ENCODE measurements at places on chromosomes 1 and 21.
A peak's percentile ranks its signal among the peaks of the same experiment; 100 is the strongest.

GRCh38 chr1:173422456-173422976, 54.6 kb upstream of the PRDX6 start:
- no peak for DNase-seq

DNA sequence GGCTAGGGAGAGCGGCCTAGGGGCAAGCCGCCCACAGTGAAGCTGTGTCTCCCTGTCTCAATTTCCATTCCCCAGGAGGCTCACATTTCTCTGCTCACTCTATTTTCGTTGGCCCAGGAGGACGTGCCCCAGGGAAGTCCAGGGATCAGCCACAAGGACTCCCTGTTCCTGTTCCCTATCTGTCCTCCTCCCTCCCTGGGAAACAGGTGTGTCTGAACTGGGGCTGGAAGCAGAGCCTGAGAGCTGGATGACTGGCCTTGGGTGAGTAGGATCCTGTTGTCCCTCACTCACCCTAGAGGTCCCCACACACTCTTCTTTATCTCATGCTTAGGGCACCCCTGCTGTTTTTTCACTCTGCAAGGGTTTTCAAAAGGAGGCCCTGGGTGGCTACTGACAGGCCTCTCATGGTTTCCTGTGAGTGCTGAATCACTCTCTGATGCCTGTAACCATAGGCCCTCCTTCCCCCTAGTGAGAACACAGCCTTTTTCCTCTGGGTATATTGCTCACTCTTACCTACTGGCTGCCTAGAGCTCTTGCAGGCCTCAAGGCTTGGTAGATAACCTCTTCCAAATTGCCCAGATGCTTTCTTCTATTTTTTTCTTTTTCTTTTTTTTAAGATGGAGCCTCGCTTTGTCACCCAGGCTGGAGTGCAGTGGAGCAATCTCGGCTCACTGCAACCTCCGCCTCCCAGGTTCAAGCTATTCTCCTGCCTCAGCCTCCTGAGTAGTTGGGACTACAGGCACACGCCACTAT, 3.3 kb upstream of the UTP11 start:
- no peak for DNase-seq

GRCh38 chr1:175174309-175175102, 18.1 kb downstream of the KIAA0040 start:
- DNase-seq = no peak

DNA sequence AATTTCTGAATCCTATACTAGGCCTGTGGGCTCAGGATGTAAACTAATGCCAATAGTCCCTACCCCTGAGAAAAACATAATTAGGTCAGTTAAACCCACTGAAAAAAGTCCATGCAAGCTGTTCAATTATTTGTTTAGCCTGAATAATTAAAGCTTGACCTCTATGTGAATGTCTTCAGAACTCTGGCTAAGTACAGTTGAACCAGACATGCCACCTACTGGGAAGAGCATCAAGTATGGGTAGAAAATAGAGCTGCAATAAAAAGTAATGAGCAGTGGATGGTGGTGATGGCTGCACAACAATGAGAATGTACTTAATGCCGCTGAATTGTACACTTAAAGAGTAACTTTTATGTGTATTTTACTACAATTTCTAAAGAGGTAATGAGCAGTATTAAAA, 23.6 kb upstream of the SLC19A2 start:
- DNase-seq = no peak

DNA sequence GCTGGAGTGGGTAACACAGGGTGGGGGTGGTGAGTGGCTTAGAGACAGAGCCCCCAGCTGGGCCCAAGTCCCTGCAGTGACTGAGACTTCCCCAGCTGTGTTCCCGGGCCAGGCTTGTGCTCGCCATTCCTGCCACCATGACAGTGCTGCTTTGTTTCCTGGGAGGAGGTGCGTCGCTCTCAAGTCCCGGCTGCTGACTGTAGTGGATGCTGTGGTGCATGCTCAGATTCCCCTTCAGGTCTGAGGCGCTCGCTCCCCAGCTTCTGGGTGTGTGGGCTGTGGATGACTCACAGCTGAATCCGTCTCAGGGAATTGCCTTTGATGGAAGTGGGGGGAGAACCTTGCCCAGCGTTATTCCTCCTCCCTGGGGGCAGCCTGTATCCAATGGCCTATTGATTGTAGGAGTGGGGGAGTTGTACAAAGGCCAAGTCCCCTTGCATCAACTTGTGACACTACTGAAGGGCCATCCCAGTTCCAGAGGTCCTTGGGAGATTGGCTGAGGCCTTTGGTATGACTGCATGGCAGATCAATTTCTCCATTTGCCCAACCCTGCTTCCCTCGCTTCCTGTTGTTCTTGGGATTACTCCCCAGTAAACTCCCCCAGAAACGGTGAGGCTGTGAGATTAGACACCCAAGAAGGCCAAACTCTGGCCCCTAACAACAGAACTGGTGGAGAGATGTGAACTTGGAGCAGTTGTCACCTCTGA, 17.8 kb upstream of the POU3F1 start:
- DNase-seq = no peak

DNA sequence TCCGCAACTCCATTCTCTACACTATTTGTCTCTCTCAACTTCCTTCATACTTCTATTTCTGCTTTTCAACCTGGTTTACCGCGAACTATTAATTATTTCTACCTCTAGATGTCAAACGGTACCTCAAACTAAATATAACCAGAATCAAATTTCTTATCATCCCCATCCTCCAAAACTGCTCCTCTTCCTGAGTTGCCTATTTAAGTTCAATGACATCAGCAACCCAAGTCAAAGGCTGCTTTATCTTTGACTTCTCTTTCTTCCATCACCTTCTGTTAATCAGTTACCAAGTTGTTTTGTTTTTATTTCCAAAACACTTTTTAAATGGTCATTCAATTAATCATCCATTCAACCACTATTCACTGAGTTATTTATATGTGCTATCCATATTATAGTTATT, 171.9 kb downstream of the COL24A1 start:
- DNase-seq = no peak

DNA sequence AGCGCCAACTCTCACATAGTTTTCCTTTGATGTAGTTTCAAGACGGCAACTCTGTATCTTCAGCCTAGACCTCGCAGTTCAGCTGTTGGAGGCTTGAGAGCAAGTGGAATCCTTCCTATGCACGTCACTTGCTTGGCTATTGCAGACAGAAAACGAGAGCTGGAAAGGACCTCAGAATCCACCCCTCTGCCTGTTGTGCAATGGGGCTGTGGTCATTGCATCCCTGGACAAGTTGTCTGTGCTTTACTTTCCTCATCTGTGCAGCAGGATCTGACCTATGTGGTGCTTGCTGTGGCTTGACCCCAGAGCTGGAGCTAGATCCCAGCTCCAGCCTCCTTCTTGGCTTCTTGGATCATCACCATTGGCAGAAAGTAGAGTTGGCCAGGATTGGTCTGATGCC, 50.0 kb upstream of the IGSF21 start:
- DNase-seq = no peak

DNA sequence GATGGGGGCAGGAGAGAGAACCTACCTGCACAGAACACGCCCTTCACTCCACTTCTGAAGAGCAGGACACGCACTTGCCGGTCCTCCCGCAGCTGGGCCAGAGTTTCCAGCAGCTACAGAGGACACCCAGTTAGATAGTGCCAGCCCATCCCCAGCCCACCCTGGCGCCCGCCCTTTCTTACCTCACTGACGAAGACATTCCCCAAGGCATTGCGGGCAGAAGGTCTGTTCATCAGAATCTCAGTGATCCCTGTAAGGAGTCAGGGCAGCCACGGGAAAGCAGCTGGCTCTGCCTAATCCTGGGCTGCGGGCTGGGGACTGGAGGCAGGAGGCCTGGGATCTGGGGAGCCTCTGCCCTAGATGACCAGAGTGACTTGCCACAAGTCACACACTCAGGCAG, 10.0 kb downstream of the ECHDC2 start:
- DNase-seq = no peak

DNA sequence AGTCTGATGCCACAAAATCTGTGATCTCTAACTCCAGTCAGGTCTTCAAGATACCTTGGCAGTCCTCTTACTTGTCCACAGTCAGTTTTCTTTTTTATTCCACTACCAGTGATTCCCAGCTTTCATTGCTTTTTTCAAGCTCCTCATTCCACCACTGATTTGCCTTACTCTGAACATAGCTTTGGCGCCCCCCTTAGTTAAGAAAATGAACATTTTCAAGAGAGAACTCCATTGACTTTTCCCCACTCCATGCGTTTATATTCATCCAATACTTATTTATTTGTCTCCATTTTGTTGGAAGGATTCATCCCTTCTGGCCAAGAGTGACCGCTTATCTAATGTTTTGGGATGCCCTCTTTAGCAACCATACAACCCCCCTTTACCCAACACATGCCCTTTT, 33.9 kb upstream of the IPO9 start:
- no peak for DNase-seq

DNA sequence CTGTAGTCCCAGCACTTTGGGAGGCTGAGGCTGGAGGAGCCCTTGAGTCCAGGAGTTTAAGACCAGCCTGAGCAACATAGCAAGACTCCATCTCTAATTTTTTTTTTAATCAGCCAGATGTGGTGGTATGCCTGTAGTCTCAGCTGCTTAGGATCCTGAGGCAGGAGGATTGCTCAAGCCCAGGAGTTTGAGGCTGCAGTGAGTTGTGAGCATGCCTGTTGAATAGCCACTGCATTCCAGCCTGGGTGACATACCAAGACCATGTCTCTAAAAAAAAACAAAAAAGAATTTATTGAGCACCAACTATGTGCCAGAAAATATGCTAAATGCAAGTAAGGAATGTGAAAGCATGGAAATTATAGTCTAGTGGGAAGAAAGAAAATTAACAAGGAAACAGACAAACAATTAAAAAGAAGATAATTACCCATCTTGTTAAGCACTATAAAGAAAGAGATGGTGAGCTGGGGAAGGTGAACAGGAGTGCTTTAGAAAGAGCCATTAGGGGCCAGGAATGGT, 104.0 kb upstream of the ZNF678 start:
- DNase-seq = no peak

- DNase-seq = no peak
Observed at GRCh38 chr1:3114846-3115245, 45.8 kb downstream of the PRDM16 start.

DNA sequence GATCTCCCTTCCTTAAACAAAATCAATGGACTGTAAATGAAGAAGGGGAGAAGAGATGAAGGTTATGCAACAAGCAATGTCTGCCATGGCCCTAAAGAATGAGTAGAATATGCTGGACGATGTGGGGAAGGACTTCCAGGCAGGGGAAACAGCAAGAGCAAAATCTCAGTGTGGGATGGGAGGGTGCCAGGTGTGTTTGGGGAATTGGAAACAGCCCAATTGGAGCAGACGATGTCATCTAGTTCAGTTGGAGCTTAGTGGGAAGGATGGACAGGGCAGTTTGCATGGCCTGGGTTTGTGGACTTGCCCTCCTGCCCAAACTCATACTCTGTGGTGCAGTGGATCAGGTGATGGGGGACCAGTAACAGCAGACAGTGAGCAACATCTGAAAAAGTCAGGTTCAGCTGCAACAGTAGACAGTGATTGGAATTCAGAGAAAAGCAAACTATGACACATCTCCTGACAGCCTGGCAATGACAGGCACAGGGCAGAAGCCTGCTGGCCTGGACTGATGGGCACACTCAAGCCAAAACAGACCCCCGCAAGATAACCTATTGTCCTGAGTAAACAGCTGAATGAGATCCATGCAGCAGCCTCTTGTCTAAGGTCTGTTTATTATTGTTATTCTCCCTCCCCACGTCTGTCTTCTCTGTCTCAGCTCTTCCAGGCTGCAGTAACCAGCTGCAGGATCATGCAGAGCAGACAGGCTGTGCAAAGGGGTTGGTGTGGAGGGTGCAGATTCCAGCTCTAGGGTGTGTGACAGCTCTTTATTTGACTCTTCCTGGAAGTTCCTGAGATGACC, 50.5 kb upstream of the PRELP start:
- DNase-seq = no peak

GRCh38 chr1:159977364-159978106, 23.5 kb upstream of the SLAMF9 start:
- no peak for DNase-seq

GRCh38 chr1:228387321-228387720, 19.3 kb downstream of the TRIM11 start:
- no peak for DNase-seq

GRCh38 chr21:38989745-38990423, 184.2 kb downstream of the ETS2 start:
- peak; percentile 75 for DNase-seq

DNA sequence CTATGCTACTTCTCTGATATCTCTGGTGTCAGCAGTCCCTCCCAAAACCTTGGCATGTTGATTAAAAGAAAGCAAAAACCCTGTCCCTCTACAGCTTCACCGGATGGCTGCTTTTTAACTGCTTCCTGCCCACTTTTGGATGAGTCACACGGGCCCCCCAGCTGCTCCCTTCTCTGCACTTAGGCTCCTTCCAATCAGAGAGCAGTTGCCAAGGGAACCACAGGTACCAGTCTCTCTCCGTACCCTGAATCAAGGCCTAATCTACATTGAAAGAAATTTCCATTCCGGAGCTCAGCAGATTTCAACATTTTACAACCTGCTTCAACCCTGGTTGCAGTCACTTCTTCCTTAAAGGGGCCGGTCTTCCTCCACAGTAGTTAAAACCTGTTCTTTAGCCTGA, 70.6 kb upstream of the GJB5 start:
- no peak for DNase-seq

GRCh38 chr1:72911656-72912055, 629.3 kb upstream of the NEGR1 start:
- DNase-seq = no peak

GRCh38 chr1:100936194-100936967, 40.5 kb downstream of the SLC30A7 start:
- DNase-seq = no peak

GRCh38 chr1:33169290-33170055, 12.4 kb downstream of the TRIM62 start:
- DNase-seq = no peak

DNA sequence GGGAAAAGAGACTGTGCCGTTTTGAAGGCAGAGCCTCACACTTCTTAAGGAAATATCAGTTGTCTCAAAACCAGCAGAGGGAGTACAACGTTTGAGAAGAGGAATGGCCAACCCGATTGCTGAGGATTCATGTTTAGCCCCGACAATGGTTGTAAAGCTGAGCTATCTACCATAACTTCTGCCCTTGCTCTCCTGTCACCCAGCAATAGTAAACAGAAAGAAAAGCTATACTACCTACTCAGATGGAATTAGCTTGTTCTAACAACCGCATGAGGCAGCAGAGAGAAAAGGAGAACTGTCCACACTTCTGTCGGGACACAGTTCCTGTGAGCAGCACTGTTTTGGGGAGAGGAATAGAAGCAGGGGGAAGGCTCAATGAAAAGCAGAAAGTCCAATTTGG, 91.2 kb downstream of the SLC45A1 start:
- no peak for DNase-seq

GRCh38 chr1:81731989-81732388, 68.7 kb upstream of the ADGRL2 start:
- DNase-seq = no peak

- no peak for DNase-seq
Observed at GRCh38 chr1:2055911-2056575, 5.8 kb downstream of the PRKCZ start.

DNA sequence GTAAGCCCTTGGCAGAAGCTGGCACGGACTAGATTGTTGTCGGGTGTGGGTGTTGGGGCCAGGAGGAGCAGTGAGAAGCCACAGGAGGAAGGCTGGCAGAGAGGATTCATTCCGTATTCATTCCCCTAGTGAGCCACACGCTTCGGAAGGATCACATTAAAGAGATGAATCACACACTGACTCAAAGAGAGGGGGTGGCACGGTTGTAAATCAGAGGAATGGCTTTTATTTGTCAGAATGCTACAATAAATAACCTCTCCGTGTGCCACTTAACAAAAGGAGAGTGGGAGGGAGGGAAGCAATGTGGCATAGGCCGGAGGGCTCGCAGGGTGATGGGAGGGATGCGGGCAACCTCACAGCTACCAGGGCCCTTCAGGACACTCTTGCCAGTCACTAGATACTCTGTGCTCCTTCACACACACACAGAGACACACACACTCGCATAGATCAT, 135.5 kb downstream of the HIVEP3 start:
- DNase-seq = no peak

- no peak for DNase-seq
Observed at GRCh38 chr1:53371121-53371666, 43.3 kb upstream of the LRP8 start.

Measured in left renal pelvis (tissue), 4 donors.